ENCODE measurements at places on chromosomes 7 and 10.

GRCh38 chr10:84374455-84374854 lies 46.1 kb downstream of the CCSER2 start:
- no peak for DNase-seq

DNA sequence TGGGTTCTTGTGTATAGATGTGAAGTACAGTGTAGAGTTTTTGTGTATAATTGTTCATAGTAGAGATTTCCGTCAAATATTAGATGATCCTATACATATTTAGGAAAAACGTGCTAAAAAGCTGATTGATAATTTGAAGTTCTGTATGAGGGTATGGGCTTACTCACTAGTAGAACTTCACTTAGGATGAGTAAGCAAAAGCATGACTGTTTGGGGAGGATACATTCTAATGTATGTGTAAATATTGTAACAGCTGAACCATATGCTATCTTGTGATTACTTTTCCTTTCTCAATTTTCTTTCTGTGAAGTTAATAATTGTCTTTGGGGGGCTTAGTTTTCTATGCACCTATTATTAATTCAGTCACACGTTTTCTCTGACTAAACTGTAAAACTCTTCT lies 53.2 kb upstream of the PDK4 start:
- DNase-seq: no peak

DNA sequence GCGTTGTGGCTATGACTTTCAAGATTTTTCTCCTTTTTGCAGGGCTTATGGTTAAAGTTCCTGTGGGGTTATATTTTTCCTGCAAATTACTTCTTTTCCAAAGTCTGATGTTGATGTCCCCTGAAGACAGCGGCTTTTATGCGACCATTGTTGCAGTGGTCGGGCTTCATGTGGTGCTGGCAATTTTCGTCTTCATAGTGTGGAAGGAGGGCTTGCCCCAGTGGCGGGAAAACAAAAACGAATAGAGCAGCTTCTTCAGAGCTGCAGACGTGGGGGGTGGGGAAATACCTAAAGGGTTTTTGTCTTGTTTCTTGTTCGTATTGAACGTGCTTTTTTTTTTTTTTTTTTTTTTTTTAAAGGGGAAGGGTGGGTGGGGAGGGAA lies 53.8 kb downstream of the MCMBP start:
- no peak for DNase-seq

DNA sequence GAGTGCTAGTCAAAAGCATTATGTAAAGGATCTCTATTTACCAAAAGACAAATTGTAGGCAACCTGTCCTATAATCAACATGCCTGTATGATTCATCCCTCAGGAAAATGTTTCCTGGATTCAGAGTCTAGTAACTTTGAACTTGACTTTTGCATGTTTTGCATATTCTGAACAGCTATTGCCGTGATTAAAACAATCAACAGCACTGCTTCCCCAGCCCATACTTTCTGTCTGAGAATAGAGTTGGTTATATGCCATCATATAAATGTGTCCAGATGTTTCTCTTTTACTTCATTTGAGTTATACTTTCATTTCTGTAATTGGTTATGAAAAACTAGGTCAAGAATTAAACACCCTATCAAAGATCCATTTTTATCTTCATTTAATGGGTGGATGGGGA lies 83.5 kb downstream of the ZMYND11 start:
- DNase-seq: no peak

DNA sequence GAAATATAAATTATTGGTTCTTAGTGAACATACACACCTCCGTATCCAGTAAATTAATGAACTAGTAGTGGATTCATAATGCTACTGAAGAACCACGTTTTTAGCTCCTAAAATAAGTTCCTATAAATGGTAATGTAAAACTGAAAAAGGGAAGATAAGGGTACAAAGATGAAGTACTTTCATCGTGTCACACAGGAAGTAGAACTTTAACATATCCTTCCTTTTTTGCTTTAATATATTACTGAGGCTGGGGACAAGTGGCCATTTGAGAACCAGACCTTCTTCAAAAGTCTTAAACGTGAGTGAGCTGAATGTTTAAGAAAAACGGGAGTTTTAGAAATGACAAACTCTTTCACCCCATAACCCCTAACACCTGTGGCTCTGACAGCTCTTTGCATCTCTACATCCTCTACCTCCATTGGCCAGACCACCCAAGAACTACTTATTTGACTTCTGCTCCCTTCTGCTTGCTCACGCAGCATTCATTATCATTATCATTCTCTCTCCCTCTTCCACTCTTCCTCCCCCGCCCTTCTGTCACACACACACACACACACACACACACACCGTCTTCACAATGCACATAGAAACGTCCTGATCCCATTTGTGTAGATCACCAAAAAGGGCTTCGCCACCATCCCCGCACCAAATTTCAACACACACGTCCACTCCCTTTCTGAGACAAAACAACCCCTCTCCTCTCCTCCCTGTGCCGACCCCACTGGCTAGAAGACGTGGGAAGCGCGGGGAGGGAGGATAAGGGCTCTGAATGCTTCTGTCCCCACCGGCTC lies 677 bp downstream of the SKAP2 start:
- no peak for DNase-seq

DNA sequence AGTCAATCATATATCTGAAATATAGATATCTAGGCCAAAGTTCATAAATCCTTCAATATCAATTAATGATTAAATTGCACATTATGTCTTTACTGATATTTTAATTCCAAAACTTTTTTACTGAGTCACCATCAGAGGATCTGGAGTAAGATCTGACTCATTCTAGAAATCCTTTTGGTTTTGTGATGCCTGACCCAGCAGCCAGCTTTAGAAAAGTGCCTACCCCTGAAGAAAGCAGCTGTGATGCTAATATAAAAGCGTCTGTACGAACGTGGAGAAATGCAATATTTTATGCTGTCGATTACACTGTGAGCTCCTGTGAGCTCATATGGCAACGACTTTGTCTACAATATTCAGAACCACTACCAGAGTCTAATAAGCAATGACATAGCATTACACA lies 142.5 kb upstream of the LRRTM3 start:
- DNase-seq: no peak

DNA sequence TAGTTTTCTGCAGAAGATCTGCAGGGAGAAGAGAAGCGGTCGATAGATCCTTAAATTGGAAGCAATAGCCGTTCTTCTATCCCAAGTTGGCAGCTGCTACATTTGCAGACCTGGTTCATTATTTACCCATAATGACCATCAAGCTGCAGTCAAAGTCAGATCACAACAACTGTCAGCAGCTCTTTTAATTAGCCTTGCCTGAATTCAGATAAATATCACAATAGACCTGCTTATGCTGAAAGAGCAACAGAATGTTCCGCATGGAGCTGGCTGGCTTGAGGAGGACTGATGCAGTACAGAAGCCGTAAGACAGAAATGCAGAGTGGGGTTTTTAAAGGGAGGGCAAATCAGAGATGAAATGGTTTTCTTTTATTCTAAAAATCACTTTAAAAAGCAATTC lies 109.4 kb downstream of the HIBADH start:
- DNase-seq: no peak

DNA sequence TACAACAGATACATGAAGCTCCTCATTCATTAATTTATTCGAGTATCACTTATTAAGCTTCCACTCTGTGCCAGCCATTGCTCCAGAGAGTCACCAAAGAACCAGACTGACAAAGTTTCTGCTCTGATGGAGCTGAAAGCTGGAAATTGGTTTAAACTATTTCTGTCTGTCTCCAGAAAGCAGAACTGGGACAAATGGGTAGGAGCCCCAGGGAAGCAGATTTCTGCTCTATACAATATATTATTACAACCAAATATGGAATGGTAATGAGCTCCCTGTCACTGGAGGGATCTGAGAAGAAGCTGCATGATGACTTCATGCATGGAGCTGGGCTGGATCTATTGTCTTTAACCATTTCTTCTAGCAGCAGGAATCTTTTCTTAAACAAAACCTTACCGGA lies 165.4 kb upstream of the ADO start:
- no peak for DNase-seq

DNA sequence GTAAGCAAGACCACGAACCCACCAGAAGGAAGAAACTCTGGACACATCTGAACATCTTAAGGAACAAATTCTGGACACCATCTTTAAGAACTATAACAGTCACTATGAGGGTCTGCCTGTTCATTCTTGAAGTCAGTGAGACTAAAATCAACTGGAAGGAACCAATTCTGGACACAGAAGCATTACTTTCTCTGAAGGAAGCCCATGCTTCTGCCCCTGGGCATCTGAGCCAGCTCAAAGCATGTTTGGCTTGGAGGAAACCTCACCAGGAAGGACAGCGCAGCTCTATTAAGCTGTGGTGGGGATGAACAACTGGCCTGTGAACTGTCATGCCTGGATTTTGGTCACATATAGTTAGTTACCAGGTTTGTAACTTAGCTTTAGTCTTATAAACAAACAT lies 132.4 kb upstream of the GDF10 start:
- no peak for DNase-seq

- DNase-seq: no peak
Measured at GRCh38 chr7:43204081-43204480, 91.6 kb downstream of the HECW1 start.

DNA sequence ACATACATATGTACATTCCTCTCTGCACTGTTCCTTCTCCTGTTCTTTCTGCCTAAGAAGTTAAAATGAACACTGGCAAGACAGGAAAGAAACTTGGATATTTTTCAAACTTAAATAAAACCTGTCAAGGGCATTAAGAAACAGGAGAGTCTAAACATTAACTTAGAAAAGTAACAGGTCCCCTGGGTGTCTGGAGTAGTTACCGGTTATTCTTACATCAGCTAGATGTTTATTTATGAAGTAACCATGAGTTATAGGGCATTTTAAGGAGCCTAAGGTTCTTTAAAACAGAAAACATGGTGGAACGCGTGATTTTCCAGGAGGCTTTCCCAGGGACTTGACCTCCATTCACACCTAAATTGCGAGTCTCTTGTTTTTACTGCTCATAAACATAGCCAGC lies 148.2 kb downstream of the PRKCQ start:
- no peak for DNase-seq

- no peak for DNase-seq
Measured at GRCh38 chr7:153829525-153829924, 222.7 kb upstream of the DPP6 start.

GRCh38 chr7:70037171-70037933 lies 439.1 kb downstream of the AUTS2 start:
- no peak for DNase-seq

All from dorsolateral prefrontal cortex (tissue), 122 donors.